ENCODE measurements at places on chromosomes 7 and 10.

DNA sequence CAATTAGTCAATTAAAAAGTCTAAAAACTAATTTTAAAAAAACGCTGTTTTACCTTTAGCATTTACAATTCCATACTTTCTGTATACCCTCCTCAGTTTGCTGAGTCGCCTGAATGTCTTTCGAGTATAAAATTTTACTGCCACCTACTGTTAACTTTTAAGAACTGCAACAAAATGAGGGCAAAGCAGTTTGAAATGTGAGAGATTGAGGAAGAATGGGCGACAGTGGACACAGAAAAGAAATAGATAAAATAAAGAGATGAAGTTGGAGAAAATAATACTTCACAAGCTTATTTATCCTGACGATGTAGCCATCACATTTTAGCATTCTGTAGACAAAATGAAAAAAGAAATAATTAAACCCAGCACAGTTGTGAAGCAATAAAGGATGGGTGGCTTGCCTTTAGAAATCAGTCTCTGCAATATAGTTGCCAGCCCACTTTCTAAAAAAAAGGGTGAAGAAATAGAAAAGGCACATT, 110.8 kb upstream of the PTN start:
- DNase-seq: peak; percentile 49

- no peak for DNase-seq
These were observed 194.4 kb upstream of the PRSS1 start for GRCh38 chr7:142554560-142555532.

DNA sequence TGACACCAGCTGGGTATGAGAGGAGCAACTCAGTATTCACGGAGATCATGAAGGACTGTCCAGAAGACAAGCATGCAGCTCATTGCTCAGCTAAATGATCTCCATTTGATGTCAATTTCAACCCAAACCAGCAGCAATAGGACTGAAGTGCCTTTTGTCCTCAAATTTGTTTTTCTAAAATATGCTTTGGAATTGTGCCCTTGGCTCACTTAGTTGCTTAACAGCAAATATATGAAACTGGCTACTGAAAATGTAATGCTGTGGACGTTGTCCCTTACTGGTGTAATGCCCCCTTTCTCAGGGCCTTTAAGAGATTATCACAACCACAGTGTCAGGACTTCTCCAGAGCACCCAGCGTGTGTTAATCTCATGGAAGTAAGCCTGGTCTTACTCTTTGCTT, 236.2 kb downstream of the SKIDA1 start:
- DNase-seq: no peak

GRCh38 chr7:142152076-142152475, 40.6 kb downstream of the MGAM2 start:
- no peak for DNase-seq

GRCh38 chr10:86372119-86372783, 5.7 kb upstream of the GRID1 start:
- DNase-seq: no peak

DNA sequence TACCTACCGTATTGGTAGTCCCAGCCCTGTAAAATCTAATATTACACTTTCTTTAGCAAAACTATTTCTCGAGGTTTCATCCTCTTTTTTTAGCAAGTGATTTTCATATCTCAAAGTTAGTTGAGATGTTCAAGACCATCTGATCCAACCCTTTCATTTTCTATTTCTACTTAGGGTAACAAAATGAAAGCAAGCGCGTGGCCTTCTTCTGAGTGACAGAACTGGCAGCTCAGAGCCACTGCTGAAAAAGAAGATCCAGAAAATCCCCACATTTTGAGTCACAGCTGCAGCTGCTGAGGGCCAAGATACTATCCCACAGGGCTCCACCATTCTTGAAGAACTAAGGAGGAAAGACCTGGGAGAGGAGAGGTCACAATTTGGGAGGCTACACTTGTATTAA, 24.8 kb upstream of the ZNF800 start:
- DNase-seq: no peak

DNA sequence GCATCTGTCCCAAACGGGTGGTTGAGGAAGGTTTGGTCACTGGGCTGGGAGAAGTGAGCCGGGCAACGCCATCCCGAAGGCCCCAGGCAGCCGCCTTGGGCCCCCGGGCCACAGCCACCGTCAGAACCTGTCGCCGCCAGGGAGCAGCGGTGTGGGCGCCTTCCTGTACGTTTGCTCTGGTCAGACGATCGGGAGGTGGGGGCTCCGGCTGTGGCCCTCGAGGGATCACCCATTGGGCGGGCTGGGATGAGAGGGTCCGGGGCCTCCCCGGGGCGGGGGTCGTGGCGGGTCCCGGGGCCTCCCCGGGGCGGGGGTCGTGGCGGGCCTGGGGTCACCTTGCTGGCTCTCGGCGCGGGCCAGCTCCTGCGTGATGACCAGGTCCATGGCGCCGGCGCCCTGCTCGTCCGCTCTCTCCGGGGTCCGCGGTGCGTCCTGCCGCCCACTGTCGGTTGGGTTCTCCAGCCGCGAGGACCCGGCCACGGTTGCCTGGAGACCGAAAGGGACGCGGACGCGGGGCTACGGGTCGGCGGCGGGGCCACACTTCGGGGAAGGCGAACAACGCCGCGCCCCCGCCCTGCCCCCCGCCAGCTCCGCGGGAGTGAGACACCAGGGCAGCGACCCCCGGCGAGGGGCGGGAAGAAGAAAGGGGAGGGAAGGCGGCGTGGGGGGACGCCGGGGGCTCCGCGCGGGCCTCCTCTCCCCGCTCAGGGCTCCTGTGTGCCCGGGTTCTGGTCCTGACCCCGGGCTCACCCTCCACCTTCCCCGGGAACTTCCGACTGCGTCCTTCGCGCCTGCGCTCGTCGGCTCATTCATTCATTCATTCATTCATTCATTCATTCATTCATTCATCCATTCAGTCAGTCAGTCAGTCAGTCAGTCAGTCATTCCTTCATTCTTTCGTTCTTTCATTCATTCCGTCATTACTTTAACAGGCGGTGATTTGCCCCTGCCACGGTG, at the start of gene CFAP46:
Gene CFAP46, minus strand, starts transcription at position 470 of the 957 bp plus-strand sequence. Its CDS starts 86 bp downstream, at position 384.
- DNase-seq: peak; percentile 83

DNA sequence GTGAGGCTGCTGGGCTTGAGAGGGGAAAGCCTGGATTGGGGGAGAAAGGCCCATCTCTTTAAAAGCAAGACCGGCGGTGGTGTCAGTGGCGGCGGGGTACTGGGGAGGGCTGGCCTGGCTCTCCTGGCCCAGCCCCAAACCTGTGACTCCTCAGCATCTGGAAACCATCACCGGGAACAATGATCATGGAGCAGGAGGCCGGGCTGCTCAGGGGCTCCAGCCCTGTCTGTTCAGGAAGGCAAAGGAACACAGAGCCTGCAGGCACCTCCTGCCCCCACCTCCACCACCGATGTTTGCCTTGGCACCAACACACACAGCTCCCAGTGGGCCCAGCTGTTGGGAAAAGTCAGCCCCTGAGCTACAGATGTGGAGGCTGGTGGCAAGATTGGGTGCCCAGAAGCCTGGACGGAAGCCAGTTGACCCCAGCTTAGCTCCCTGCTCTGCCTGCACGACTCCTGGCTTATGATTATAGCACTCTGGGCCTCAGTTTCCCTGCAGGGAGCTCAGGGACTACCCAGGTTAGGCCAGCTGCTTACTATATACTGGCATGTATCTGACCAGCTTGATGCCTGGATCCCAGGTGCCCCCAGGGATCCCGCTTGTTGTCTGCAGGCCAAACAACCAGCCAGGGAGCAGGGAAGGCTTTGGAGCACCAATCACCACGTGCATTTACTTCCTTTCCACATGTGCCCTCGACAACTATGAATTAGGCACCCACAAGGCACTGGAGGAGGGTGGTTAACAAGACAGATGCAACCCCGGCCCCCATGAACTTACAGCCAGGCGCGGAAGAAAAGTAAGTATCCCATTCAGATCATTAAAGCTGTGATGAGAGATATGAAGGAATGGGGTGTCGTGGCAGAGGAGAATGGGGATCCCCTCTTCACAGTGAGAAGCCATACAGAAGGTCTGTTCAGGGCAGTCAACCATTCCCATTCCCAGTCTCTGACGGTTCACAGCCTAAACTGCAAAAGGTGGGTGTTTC, 37.3 kb downstream of the ZCCHC24 start:
- DNase-seq: no peak

DNA sequence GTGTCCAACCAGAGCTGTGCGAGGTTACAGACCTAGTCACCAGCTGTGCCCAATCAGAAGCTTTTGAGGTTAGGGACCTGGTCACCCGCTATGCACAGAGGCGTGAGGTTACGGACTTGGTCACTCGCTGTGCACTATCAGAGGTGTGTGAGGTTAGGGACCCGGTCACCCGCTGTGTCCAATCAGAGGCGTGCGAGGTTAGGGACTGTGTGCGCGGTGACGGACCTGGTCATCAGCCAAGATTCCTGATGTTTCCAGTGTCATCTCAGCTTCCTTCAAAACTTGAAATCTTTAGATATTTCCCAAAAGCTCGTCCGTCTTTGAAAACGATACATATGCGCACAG, 182.1 kb downstream of the DIP2C start:
- no peak for DNase-seq

DNA sequence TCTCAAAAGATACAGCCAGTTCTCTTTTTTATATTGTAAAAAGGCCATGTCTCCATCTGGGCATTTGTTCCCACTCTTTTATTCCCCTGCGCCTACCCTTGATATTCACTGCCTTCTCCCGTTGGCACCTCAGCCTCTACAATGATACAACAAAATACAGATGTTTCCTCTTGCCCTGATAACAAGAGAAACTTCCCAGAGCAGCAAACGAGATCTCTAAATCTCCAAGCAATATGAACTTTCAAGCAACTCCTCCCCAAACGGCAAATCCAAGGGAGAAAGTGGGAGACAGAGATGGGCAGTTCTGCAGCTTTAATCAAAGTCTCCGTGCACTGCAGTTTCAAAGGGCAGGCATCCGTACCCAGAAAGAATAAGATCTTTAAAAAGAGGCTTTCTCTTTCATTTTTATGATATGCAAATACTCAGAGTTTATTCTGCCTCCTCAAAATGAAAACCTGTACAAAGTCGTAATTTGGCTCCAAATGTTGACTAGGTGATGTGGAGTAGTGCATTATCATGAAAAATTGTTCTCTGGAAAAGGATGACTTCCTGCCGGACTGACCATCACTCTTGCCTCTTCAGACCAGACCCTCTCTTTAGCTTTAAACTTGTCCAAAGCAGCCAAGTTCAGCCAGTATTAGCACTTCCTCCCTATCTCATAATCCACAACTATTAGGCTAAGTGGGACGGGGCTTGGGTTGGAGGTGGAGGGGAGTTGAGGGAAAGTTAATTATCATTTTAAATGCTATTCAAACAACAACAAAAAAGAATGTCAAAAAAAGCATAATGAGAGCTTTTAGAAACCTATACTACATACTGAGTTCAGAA, 682 bp downstream of the HGF start:
- no peak for DNase-seq

GRCh38 chr7:96017877-96018276, 245.5 kb downstream of the DYNC1I1 start:
- no peak for DNase-seq

GRCh38 chr10:89207181-89207800, at the start of gene CH25H:
Gene CH25H, minus strand, starts transcription at chr10:89207317. Its CDS starts 25 bp downstream, at chr10:89207292.
- peak; percentile 77 for DNase-seq

DNA sequence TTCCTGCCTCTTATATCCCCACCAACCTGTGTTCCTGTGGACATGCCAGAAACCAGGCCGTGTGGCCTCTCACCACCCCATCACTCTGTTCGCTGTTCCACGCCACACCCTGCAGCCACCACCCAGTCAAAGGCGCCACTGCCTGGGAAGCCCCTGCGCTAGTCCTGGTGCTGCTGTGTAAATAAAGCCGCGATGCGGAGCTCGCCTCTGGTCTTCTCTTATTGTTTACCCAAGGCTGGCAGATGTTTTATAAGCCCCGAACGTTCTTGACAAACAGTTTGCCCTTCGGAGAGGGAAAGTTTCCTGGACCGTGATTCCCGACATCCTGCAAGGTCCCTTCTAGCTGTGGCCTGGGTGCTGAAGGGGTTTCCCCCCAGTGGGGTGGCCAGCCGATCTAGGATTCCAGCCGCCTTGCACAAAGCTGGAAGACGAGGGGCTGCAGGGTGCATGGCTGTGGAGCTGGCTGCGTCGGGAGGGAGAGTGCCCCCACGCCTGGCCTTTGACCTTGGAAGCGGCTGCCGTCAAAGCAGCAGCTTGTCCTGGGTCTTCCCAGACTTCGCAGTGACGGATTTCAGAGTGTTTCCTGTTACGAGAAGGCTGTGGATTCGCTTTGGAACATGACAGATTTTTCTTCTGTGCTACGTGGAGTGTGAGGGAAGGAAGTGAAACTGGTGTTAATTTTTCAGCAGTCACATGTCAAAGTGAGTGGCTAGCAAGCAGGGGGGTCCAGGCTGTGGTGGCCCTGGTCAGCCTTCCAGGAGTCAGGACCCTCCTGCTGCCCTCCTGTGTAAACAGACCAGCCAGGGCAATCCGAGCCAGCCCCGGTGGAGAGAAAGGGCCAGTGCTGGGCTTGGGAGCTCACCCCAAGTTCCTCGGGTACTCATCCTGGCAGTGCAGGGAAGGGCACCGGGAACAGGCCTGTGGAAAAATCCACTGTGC, 61.6 kb downstream of the LHPP start:
- no peak for DNase-seq

- DNase-seq: no peak
These were observed 2.3 kb upstream of the CYTH3 start for GRCh38 chr7:6274743-6275142.

DNA sequence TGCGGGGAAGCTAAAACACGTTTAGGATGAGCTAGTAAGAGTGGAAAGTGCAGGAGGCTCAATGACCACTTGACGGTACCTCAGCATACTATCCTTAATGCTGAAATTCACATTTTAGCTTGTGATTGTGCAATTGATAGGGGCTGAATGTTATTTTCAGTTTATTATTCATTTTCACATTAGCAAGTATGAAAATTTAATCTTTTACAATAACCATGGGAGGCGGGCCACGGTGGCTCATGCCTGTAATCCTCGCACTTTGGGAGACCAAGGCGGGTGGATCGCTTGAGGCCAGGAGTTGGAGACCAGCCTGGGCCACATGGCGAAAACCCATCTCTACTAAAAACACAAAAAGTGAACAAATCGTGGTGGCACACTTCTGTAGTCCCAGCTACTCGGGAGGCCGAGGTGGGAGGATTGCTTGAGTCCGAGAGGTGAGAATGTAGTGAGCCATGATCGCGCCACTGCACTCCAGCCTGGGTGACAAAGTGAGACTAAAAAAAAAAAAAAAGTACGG, 22.0 kb upstream of the ANLN start:
- DNase-seq: no peak

DNA sequence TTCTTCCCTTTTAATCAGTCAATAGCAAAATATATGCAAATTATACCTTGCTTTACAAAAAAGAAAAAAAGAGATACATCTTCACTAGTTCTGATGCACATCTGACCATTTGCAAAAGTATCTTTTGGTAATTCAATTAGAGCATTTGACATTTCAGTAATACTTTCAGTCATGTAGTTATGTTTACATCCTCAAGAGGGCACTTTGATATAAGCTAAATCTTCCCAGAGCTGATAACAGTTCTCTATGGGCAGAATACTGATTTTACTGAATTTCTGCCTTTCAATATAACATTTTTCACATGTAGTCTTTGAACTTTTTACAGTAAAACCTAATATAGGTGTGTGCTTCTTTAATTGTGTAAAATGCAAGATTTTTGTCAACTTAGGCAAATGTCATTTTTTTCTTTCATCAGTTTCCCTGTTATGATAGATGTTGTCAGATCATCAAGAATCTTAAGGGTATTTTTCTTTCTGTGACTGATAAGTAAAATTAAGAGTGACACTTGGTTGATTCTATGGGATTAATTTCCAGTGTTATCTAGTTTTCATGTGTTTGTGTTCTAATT, 703.5 kb upstream of the SEMA3D start:
- peak; percentile 13 for DNase-seq

GRCh38 chr7:81268551-81268950, 349.7 kb upstream of the SEMA3C start:
- no peak for DNase-seq

- peak; percentile 66 for DNase-seq
These were observed 40.4 kb upstream of the BPGM start for GRCh38 chr7:134605978-134606923.
